H4 (cell line): ENCODE measurements at places on chromosomes 11 and 22.

DNA sequence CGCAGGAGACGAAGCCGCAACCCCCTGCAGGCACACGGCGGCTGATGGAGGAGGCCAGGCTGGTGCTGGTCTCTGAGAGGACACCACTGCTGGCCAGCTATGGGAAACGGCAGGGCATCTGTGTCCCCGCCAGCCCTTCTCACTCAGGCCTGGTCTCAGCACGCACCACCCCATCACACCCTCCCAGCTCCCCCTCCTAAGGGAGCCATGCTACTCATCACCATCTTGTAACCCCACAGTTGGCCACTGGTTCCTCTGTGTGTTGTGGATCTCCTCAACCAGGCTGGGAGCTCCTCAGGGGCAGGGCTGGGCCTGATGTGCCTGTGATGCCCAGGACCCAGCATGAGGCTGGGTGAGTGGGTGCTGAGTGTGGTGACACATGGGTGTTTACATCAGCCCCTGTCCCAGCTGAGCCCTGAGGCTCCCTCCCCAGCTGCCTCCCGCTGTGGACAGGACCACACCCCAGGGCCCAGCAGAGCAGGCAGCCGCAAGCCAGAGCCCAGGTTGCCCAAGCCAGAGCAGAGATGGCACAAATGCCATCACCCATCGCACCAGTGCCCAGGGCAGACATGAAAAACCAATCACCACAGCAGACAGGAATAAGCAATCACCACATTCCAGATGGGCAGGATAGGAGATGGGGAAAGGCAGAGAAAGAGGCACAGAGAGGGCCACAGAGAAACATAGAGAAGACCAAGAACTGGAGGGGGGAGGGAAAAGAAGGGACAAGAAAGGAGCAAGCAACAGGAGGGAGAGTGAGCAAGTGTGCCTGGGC, 8.2 kb downstream of the ARVCF start:
- DNase-seq, result no peak

GRCh38 chr22:33723915-33724314, 196.4 kb downstream of the LARGE1 start:
- no peak for DNase-seq

- DNase-seq, result no peak
Measured at GRCh38 chr22:45169591-45170466, 6.1 kb downstream of the NUP50 start.

- DNase-seq, result peak; percentile 51
Measured at GRCh38 chr22:37661160-37661924, 2.8 kb downstream of the PDXP start.

DNA sequence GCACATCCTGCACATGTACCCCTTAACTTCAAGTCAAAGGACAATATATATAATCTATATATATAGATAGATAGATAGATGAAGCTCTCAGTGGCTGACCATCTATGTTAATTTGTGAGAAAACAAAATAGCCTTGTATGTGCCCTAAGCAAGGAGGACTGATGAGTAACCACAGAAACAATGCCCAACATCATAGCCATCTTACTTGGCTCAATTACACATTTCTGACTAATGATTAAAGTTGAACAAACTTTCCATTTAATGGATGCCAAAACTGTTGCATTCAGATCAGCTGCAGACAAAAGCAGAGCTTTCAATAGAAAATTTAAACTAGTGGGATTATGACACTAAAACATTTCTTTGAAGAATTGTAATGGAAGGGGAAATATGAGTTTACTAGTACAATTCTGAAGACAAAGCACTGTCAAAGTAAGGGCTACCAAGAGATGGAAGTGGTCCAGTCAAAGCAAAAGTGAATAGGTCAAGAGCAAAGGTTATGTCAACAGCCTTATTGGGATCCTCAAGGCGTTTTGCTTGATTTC, 1188.2 kb upstream of the RAG2 start:
- DNase-seq, result no peak

DNA sequence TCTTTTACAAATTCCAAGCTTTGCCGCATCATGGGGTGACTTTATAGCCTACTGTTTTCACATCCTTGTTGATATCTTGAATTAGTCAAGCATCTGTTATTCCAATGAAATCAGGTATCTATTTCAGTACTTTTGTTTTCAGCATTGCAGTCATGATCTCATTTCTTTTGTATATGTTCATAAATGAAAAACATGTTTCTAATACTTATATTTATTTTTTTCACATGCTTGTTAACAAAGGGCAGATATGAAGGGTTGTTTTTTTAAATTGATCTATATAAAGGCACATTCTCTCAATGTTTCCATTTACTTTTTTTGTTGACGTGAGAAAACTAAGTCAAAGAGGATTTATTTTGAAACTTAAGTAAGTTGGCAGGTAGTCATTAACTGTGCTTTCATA, 964.8 kb downstream of the JRKL start:
- DNase-seq, result no peak

GRCh38 chr11:118885831-118886565, 2.3 kb downstream of the CXCR5 start:
- DNase-seq, result no peak

- no peak for DNase-seq
Measured at GRCh38 chr11:35011389-35011788, 95.0 kb downstream of the PDHX start.

DNA sequence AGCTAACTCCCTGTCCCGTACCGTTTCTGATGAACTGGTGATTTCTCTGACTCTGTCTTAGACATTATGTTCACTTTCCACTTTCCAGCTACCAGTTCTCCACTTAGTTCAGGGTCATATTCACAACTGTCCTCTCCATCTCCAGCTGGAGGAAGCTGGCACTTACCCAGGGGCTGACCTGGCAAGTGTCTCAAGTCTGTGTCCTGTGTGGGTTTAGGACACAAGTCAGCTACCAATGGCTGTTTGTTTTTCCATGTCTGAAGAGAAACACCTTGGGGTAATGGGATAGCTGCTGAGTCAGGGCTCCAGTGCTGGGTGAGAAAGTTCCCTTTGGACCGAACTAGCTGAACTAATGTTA, 134.4 kb downstream of the CSNK2A3 start:
- no peak for DNase-seq

- no peak for DNase-seq
Measured at GRCh38 chr11:30878400-30878799, 292.2 kb upstream of the MPPED2 start.

GRCh38 chr22:24525416-24526037, 29.4 kb downstream of the GUCD1 start:
- DNase-seq, result peak; percentile 49

DNA sequence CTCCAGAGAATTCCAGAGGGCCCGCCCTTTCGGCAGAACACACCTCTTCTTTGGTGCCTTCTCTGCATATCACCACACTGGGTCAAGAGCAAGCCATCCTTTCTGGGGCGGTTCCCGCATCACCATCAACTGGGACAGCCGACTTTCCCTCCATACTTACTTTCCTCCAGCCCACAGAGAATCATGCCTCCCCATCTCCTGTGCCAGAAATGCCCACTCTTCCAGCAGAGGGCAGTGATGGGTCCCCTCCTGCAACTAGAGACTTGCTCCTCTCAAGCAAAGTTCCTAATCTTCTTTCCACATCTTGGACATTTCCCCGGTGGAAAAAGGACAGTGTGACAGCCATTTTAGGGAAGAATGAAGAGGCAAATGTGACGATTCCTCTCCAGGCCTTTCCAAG, 157.7 kb downstream of the C11orf91 start:
- DNase-seq, result peak; percentile 61

DNA sequence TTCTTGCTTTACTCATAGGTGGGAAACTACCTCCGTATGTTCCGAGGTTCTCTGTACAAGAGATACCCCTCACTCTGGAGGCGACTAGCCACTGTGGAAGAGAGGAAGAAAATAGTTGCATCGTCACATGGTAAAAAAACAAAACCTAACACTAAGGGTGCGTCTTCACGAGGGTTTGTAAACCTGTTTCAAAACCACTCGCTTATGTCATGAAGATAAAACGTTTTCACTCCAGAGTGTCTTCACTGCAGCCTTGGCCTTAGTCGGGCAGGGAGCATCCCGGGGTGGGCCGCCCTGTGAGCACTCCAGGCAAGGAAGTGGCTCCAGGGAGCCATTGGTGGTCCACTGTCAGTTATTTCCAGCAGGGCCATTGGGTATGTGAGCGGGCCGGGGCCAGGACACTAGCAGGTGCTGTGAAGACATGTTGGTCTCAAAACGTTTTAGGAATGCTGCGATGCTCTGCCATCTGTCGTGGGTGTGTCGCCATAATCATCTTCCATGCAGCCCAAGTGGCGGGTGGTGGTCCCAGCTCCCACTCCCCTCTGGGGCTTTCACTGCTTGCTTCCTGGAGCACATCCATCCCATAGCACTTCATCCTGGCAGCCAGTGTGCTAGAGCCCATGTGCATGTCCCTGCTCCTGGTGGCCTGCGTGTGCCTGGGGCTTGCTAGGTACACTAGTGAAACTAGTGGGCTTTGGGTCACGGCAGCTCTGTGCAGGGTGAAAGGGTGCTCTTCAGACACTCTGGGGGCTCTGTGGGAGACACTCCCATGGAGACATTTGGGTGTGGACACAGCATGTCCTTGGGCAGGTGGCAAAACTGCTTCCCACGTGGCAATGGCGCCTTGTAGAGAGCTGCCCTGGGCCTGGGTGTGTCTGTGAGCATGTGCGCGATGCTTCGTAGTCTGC, 5.2 kb downstream of the SMARCB1 start:
- DNase-seq, result no peak
